ENCODE measurements at places on chromosomes 12 and 14.

- DNase-seq: no peak
These were observed 56.2 kb downstream of the FNTB start for GRCh38 chr14:65042731-65043372.

- no peak for DNase-seq
These were observed 126.6 kb downstream of the PPM1H start for GRCh38 chr12:62808166-62808879.

DNA sequence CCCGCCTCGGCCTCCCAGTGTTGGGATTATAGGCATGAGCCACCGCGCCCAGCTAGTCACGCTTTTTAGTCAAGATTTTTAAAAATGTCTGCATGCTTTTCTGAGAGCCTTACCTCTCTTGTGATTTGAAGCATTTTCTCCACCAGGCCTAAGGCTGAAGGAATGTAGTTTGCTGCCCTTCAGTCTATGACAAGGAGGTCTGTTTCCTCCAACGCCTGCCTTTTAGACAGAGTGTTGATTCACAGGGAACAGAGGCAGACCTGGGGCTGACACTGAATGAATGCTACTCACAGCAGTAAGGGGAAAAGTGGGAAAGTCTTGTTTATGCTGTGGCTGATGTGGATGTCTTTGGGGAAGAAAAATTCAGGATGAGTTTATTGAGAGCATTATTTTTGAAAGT is 27.2 kb upstream of the MDM2 start:
- no peak for DNase-seq

DNA sequence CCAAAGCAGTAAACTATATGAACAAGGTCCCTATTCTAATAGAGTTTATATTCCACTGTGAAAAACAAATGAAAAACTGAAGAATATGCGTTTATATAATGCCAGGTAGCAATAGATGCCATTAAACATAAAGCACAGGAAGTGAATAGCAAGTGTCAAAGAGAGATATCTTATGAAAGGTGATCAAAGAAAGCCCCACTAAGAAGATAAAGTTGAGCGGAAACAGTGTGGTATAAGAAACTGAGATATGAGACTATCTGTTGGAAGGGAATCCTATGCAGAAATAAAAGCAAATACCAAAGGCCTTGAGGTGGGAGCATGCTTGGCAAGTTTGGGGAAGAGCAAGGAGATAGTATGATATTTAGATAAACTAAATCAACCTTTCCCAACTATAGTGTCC is 123.1 kb upstream of the FAR2 start:
- no peak for DNase-seq
